ENCODE measurements at places on chromosomes 7 and 10. TPM values are rescaled to one million over a fixed set of nuclear protein-coding genes. Genes with fewer than 3 reads are reported as not detected.

- peak; percentile 4 for DNase-seq
These were observed 96.6 kb upstream of the NPTX2 start for GRCh38 chr7:98520356-98520951.

DNA sequence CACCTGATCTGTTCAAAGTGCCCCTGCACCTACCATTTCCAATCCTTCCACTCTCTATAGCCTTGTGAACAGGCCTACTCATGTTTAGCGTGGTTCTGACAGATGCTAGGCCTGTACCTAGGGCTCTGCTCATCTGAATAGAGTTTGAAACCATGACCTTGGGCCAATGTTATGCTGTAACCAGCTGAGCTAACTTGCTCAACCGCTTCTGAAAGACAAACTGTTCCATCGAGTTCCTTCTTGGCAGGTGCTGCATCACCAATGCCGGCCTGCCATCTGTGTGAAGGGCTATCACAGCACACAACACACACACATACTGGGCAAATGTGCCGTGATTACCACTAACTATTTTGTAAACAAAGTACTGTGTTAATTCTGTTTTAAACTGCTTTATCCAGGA, 419.0 kb upstream of the GALNT17 start:
- DNase-seq: no peak

DNA sequence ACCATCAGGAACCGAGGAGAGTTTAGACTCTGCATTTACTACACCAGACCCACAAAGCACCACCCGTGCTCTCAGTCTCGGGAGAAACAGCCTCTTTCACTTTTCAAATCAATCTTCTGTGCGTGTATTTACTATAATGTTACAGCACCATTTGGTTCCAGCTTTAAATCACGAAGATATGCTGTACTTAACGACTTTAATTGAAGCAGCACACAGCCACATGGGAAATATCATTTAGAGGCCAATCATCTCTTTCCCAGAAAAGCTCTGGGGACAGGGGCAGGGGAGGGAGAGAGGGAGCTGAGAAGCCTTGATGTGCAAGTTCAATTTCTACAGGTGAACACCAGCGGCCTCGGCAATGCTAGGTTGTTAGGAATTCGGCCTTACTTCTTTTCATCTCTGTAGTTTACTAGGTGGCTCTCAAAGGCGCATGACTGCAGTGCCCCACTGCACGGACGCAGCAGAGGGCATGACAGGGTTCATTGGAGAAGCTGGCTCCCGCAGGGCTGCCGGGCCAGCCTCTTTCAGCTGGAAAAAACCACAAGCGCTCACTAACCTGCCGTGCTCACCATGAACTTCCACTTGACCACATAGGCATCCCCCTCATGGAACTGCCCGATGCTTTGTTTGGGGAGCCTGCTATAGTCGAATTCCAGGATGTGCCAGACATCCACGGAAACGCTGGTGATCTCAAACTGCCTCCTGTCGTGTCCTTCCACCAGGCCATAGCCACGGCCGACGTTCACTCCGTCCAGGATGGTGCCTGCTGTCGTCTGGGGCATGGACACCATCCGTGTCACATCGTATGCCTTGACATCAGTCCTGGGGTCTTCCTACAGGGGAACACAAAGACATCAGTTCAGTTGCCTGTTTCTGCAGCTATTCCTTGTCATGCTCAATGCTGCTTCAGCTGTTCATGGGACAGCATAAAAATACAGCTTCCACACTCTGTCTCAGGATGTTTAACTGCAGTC, 154.5 kb downstream of the SVIL start:
- no peak for DNase-seq

DNA sequence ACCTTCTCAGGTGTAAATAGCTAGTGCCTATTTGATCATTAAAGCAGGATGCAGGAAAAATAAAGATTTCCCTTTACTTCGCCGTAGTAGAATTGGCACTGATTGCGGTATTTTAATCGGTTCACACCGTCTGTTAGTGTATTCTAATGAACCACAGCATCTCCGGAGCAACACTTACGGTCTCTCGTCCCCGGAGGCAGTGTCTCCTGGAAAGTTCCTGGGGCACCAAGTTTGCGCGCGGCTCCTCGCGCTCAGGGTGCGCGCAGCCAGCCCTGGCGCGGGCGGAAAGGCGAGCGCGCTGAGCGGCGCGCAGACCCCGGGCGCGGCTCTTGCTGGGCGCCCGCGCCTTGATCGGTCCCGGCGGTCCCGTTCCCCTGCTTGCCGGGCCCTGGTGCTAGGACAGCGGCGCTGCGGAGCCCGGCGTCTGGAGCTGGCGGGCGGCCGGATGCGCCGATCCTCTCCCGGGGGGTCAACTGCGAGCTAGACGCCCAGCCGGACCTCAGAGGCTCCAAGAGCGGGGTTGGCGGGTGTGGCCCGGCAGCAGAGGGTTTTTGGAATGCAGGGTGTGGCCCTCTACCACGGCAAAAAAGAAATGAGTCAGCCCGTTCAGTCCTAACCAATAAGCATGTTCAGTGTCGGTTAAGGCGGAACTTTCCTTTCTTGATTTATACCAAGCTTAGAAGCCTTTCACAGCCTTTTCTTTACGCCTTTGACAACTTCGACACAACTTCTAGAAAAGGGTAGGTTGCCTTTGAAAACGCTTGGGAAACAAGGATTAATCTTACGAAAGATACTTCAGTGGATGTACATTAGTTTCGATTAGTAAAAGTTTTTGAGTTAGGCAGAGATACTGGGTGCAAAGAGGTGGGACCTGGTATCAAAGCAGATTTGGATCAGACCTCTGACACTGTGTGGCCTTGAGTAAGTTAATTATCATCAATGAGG, 166.8 kb upstream of the ASAH2 start:
- peak; percentile 93 for DNase-seq

DNA sequence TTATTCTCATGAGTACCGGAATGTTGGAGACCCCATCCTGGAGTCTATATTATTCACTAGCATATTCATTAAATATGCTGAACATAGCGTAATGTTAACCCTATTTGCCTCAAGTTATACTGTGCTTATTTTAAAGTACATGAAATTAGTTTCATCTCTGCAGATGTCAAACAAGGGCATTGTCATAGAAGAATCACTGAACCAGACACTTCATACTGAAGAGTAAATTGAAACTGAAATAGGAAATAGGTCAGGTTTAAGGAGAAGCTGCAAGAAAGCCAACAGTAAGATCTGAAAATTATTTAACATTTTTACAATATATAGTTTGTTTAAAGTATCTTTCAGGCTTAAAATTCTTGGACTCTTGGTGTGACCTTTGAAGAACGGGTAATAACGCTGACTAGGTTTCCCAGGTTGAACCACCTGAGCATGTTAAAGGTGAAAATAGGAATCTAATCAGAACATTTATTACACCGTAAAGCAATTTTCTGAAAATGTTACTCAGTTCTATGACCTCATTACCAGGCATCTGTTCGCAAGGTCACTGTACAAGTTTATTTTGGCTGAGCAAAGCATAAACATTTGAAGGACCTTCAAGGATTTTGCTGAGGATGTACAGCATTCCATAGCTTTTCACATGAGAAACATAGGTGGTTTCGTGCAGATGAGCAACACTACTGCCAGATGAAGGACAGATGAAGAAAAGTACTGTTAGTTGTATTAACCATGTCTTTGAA, 82.7 kb downstream of the REEP3 start:
- DNase-seq: no peak

DNA sequence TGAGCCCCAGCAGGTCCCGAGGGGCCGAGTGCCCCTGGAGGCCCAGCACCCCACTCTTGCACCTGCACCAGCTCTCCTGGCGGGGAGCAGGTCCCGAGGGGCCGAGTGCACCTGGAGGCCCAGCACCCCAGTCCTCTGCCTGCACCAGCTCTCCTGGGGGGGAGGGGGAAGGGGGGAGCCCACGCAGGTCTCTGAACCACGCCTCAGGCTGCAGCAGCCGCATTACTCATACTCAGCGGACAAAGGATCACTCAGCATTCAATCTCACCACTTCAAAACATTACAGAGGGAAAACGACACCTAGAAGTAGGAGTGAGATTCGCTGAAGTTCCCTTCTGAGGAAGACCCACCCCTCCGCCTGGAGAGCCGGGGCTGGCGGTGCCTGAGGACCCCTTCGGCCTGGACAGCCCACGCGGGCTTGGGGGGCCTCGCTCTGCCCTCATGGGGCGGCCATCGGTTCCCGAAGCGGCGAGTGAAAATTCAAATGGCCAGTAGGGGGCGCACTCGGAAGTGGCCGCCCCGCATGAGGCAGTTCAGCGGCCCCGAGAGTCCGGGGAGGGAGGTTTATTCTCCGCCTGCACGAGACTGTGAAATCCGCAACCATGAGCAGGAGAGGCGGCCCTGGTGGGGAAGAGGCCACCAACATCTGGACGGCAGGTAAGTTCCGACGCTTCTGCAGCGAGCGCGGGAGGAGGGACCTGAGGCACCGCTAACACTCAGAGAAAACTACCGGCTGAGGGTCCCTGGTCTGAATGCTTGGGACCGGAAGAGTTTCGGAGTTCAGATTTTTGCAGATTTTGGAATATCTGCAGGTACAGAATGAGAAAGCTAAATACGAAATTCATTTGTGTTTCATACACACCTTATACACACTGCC, 1.1 kb upstream of the GPER1 start:
- peak; percentile 69 for DNase-seq

- DNase-seq: no peak
These were observed 111.2 kb downstream of the NOC3L start for GRCh38 chr10:94251568-94251967.

DNA sequence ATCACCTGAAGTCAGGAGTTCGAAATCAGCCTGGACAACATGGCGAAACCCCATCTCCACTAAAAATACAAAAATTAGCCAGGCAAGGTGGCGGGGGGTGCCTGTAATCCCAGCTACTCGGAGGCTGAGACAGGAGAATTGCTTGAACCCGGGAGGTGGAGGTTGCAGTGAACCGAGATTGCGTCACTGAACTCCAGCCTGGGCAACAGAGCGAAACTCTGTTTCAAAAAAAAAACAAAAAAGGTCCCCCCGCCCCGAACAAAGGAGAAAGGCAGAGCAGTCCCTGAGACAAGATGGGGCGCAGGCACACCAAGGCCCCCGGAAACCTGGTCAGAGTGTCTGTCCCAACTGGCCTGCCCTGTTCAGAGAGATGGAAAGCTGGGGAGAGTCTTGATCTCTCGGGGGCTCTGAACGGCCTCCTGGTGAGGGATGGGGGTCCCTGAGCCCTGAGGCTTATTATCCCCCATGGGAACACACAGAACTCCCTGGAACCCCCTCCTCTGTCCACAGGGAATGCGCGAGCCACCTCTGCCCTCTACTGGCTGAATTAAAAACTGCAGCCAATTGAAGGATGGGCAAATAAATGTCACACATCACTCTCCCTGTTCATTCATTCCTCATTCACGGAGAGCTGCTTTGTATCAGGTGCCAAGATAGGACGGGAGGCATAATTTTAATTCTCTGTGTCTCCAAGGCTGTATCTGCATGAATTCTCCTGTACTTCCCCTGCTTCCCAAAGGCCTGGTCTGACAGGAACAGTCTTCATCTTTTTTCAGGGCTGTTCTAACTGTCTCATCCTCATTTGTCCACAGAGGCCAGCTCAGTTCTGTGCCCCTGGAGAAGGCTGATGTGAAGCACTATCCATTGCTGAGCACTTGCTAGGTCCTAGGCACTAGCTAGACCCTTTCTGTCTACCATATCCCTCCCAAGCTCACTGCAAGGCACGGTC, 28.9 kb downstream of the MAT1A start:
- no peak for DNase-seq

- DNase-seq: no peak
These were observed 1024.8 kb downstream of the LRMDA start for GRCh38 chr10:76456197-76456596.

Gene KIF20B
- 20.6 TPM for total RNA-seq

Measured in MG63 (cell line).